DMS 273 treated with DMSO at 0.1 percent for 48 hours (cell line): ENCODE measurements at places on chromosomes 1 and 21.

DNA sequence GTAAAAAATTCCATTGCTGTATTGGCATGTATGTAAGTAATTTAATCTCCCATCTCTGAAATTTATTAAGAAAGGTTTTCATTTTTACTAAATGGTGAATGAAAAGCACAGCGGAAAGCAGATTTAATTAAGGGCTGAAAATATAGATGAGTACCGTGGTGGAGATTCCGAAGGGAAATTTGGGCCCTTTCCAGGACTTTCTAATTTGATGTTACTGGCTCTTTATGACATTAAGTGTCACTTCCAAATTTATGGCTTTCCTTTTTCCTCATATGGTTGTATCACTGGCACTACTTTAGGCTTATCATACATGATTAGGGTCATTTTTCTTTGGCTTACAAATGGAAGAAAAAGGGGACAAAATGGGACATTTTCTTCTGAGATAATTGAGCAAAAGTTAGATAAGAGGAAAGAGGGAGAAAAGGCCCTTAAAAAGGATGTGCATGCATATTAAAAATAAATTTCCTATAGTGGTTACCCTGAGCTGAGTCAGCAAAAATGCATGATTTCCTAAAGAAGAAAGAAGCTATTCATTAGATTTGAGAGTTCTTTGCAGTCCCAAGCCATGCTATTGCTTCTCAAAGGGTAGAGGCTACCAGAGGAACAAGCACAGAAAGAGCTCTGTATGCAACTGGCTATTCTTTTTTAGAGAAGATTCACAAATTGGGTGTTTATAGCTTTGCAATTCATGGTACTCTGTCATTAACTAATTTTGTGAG lies 74.9 kb upstream of the CNIH3 start:
- no peak for DNase-seq

DNA sequence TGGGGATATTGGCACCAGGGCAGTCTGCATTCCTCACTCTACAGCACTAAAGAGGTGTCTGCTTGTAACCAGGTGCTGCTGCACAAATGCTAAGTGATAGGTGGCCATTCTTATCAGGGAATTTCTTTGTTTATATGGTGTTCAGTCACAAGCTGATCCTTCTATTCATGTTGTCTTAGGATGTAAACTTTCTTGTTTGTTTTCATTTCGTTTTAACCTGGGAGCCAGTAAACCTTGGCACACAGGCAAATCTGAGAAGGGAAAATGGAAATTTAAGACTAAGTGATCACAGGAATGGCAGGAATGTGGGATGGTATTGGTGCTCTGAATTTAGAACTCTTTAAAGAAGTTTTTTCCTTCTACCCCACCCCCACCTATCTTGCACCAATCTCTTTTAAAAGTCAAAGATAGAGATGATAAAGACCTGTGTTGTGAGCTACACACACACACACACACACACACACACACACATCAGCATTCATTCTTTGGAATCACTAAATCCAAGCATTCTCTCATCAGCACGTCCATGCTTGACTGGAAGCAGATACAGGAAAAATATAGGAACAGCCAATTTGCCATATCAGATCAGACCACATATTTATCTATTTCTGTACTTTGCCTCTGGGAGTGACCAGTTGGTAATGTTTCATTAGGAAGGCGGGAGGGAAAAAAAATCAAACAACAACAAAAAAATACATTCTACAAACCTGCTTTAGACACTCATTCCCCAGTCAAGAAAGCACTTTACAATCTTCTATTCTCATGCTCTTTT lies 451.4 kb upstream of the ADGRL2 start:
- no peak for DNase-seq

- DNase-seq = no peak
These were observed 205.1 kb upstream of the EDN2 start for GRCh38 chr1:41689558-41689981.

- no peak for DNase-seq
These were observed 5.8 kb downstream of the VWA1 start for GRCh38 chr1:1441002-1441888.

DNA sequence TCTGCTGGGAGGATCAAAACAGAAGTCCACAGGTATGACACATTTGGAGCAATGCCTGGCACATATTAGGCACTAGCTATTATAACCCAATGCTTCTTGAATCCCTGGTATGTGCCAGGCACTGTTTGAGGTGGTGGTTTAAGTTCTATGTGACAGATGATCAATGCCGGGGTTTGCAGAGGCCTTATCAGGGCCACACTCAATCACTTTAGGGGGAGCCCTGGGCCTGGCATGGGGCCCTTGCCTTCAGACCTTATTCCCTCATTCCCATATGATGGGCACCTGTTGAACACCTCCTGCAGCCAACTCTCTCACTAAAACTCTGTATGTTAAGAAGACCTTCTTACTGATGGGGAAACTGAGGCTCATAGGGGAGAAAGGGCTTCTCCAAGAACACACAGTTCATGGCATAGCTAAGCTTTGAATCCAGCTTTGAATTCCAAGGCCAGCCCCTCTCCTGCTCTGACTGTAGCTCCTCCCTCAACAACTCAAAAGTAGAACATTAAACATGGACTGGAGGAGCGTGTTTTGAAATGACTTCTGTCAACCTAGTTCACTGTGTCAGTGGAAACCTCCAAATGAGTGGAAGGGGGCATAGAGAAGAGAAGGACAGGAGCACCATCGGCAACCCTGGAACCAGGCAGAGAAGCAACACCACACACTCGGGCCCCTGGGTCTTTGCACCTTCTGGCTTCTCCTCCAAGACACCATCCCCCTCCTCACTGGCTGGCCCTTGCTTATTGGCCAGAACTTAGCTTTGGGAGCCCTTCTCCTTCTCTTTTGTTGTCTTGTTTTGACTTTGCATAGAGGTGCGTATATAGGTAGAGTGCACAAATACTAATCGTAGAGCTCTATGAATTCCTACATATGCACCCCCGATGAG lies 6.6 kb upstream of the IFFO2 start:
- DNase-seq = no peak

DNA sequence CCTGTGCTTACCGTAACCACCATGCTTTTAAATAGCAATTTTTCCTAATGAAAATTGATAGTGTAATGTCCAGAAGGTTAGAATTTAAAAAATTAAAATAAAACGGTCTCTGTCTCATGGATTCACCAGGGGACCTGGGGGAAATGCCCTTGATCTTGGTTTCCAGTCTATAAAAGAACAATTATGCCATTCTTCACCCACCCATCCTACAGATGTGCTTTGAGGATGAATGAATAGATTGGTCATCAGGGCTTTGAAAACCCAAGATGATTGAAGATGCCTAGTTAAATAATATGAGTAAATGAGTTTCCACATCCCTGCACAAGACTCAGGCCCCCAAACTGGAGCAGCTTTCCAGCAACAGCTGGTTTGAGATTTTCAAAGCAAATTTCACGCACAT lies 38.7 kb downstream of the CNN3 start:
- no peak for DNase-seq

DNA sequence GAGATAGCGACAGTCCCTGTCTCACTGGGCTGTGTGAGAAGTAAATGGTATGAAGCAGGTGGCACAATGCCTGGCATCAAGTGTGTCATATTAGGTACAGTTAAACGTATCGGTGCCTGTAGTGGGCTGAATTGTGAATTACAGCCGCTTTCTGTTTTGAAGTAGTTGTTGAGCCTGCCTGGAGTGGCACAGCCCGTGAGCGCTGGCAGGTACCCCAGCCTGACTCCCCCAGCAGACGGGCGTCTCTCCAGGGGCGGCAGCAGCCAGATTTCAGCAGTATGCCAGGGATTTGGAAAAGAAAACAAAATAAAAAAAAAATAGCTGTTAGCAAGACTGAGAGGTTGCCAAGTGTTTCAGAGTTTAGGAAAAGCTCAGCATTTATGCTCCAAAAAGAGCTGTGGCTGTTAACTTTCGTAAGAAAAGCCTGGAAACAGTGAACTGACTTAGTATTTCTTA lies 26.6 kb upstream of the GPR153 start:
- no peak for DNase-seq

GRCh38 chr1:183630748-183631147 lies 4.8 kb downstream of the ARPC5 start:
- no peak for DNase-seq

DNA sequence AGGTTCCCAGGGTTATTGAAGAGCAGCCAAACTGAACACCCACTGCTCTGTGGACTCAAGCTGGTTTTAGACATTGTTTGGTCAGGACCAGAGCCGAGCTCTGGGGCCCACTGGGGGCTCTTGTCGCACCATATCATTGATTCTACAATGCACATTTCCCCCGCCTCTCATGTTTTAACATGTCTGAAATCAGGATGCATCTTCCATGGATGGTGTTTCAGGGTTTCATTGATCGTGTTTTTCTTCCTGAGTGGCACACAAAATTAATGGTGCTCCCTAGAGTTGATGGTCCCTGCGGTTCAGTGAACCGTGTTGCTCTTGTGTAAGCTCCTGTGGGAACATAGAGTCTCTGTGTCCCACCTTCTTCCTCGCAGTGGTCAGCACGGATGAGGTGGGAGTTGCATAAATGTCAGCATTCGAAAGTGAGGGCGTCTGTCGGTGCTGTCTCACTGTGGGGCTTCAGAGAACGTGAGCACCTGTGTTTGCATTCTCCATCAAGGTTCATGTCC lies 38.3 kb downstream of the GALNT2 start:
- no peak for DNase-seq

- no peak for DNase-seq
These were observed 341.2 kb downstream of the PTPRU start for GRCh38 chr1:29577512-29577911.

DNA sequence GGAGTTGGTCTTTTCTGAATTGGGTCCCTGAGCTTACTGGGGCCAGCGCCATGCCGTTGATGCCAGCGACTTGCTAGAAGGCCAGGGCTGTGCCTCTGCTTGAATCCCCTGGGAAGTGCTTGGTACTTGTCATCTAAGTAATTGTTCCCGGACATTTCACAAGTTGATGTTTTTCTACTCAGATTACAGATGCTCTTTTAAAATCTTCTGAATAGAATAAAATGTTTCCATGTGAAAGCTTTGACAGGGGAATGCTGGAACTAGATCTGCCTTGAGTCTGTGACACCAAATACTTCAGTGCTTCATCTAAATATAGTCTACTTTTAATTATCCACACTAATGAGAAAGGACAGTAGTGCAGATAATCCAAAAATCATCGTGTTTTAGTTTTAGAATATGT lies 38.3 kb downstream of the PTGFRN start:
- DNase-seq = no peak

GRCh38 chr1:209786146-209786545 lies 1.8 kb upstream of the C1orf74 start:
- no peak for DNase-seq

DNA sequence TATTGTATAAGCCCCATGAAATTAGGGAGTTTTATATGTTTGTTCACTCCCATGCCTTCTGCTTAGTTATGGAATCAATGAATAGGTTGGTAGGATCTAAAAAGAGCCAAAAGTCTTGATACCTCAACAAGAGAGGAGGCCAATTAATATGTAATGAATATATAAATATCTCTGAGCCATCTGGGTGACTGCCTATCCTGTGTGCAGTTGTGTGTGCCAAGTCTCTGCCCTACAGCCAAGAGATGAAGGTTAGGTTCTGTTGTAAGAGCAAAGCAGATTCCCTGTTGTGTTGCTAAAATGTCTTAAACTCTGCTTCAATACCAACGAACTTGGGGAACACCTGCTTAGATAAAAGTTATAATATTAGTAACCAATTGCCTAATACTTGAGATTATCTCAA lies 61.8 kb upstream of the GORAB start:
- no peak for DNase-seq
